Activated CD4-positive, alpha-beta T cell treated with anti-CD3 and anti-CD28 coated beads, Interleukin-2, amount 10 ng/mL, durations not matched to agents 24 days and 14 days (primary cell): ENCODE measurements at places on chromosomes 2 and 18.

- DNase-seq, result no peak
Measured at GRCh38 chr18:2508678-2509077, 62.6 kb downstream of the METTL4 start.

DNA sequence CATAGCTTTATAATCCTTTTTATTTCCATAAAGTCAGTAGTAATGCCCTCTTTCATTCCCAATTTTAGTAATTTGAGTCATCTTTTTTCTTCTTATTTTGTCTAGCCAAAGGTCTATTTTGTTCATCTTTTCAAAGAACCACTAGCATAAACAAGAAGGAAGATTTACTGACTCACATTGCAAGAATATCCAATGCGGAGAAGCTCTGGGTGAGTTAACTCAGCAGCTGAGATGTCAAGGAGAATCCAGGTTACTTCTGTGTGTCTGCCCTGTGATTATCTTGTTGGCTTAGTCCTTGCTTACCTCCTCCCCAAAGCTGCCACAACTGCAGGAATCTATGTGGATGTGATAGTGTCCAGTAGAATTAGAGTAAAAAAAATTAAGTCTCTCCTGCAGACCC is 311.4 kb upstream of the NCKAP5 start:
- DNase-seq, result no peak

- no peak for DNase-seq
Measured at GRCh38 chr18:57980573-57981307, 63.3 kb upstream of the NEDD4L start.

- peak; percentile 36 for DNase-seq
Measured at GRCh38 chr2:33602201-33602830, 3.2 kb upstream of the FAM98A start.

GRCh38 chr2:70887550-70888246 is 48.0 kb upstream of the ATP6V1B1 start:
- DNase-seq, result peak; percentile 77

DNA sequence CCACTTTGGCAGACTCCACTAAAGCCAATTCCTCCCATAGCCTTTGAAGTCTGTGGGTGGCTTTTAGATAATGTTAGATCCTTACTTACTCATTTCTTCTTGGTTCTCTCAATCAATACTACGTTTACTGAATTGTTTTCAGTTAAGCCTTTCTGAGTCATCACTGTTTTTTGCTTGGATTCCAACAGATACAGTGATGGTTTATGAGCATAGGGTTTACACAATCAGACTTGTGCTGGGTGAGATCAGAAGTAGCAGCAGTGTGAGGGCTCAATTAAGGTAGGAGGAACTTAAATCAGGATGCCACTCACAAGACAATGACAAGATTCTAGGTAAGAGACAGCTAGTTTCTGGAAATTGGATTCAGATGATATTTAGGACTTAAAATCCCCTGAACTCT is 297.7 kb upstream of the DOK6 start:
- no peak for DNase-seq

DNA sequence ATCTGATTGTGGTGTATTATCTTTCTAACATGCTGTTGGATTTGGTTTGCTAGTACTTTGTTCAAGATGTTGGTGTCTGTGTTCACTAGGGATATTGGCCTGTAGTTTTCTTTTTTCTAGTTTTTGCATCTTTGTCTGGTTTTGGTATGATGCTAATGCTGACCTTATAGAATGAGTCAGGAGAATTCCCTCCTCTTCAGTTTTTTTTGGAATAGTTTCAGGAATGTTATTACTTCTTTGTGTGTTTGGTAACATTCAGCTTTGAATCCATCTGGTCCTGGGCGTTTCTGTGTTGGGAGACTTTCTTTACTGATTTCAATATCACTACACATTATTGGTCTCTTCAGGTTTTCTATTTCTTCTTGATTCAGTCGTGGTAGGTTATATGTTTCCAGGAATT is 124.2 kb upstream of the EPB41L5 start:
- no peak for DNase-seq

DNA sequence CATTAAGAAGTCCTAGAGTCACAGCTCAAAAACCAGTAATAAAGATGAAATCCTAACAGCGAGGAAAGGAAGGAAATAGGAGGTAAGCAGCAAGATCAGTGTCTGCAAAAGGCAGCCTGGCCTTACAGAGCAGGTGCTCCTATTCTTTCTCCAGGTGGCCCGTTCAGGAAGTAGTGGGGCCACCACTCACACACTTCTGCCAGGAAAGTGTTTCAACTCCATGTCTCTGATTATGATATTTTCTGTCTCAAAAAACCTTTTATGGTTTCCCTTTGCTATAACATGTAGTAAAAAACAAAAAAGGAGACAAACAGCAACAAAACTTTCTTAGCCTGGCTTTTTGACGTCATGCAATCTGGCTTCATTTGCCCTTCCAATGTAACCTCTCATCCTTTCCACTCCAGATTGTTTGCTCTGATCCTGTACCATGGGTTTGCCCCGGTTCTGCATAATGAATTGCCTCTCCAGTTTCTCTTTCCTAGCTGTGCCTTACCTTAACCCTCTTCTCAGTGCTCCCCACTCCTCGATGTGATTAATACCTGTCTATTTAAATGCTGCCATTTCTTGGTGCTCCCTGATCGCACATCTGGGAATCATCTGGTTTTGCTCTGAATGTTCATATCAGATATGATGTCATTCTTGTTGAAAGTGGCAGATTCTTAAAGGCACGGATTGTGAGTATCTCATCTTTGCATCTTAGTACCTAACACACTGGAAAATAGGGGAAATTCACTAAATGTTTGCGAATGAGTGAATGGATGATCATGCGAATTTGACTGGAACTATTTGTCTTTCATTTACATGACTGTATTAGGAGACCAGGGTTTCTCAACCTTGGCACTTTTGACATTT is 50.6 kb upstream of the PTPRM start:
- DNase-seq, result no peak

GRCh38 chr2:70248181-70248847 is at the start of gene TIA1:
TIA1 (minus strand) TSS chr2:70248628; CDS start chr2:70248430, 198 bp downstream.
- DNase-seq, result peak; percentile 99

- no peak for DNase-seq
Measured at GRCh38 chr2:128491692-128492244, 173.1 kb upstream of the HS6ST1 start.

- no peak for DNase-seq
Measured at GRCh38 chr2:101752716-101753616, 55.5 kb downstream of the MAP4K4 start.

- DNase-seq, result no peak
Measured at GRCh38 chr2:31384771-31385276, 29.7 kb downstream of the XDH start.

DNA sequence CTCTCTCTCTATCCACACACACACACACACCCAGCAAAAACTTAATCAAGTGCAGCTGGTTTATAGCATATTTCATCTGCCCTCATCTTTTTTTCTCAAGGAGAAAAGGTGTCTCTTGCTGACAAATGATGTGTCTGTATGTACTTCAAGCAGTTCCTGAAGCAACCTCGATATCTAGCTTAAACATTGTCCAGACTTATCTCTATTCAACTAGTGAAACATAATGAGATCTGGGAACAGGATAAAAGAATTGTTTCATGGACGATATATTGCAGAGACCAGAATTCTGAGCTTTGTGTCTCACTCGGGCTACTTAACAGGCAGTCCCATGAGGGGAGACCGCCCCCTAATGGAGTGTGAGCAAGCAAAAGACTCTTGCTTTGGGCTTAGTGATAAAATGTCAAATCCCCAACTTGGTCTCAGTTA is 929.2 kb upstream of the SOX11 start:
- DNase-seq, result no peak

DNA sequence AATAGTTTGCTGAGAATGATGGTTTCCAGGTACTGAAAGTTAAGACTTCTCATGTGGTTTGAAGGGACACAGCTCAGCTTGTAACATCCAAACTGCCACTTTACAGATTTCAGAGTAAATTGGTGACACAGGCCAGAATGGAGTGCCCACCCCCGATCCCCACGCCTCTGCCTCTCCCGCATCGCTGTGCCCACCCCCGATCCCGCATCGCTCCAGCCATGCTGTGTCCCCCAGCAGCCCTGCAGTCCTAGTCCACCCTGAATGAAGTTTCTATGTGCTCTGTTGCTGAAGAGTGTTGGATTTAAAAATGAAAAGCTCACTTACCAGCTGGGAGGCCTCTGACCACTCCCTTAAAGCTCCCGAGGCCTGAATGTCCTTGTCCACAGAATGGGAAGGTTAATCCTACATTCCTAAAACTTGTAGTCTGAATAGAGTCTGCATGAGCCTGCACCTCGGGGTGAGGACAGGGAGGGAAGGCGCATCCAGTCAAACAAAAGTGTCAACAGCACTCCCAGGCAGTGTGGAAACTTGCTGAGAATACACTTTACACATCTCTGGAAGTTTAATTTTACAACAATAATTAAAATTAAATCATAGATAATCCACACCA is 176.4 kb upstream of the ID2 start:
- no peak for DNase-seq

- DNase-seq, result no peak
Measured at GRCh38 chr2:111930409-111930808, 32.0 kb downstream of the MERTK start.

- no peak for DNase-seq
Measured at GRCh38 chr2:14749884-14750283, 117.4 kb downstream of the LRATD1 start.

DNA sequence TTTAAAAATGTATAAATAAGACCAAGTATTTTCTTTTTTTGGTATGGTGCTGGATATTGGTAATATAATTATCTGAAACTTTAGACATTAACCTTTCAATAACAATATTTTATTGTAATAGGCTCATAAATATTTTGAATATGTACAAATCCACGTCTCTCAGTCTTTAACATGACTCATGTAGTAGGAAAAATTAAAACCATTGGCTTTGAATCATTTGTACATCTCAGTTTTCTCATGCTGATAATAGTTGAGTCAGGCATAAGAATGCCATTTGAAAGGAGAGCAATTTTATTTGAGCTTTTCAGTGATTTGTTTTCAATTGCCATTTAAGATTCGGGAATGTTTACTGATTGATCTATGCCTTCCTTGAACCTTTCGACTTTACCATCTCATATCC is 364.8 kb downstream of the TGIF1 start:
- DNase-seq, result no peak

GRCh38 chr18:63917817-63918216 is 10.1 kb downstream of the SERPINB10 start:
- no peak for DNase-seq

GRCh38 chr2:48448274-48449061 is 81.5 kb upstream of the STON1 start:
- DNase-seq, result peak; percentile 73

GRCh38 chr18:48605408-48605845 is 66.6 kb downstream of the CTIF start:
- DNase-seq, result no peak

GRCh38 chr2:189880832-189881492 is 96.7 kb downstream of the PMS1 start:
- no peak for DNase-seq

GRCh38 chr2:30622452-30622851 is 175.4 kb downstream of the LCLAT1 start:
- no peak for DNase-seq

DNA sequence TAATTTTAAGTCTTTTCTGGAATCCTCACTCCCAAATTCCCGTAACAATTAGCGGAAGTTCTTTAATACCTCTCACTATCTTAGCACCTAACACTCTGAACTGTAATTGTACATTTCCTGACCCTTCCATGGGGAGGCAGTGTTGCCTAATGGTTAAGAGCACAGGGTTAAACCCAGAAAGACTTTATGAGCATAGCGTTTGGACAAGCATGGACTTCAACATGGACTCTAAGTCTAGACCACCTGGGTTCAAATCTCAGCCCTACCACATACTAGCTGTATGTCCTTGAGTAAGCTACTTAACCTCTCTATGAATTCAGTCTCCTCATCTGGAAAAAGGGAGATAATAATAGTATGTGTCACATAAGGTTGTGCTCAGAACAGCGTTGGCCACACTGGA is 13.0 kb downstream of the ANTXR1 start:
- DNase-seq, result peak; percentile 76

DNA sequence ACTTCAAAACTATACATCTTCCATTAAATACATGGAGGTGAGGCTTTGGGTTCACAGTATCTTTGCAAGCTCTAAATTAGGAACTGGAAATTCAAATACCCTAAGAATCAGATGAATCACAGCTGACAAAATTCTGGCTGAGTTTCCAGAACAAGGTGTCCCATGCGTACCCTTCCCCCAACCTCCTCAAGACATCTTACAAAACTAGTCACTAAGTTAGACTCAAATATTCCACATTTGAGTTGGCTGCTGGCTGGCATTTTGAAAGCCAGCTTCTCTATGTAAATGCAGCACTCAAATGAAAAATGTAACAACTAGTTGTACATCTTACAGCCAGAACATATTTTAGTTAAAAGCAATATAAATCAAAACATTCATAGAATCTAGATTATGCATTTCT is 131.0 kb upstream of the ARL5A start:
- no peak for DNase-seq

DNA sequence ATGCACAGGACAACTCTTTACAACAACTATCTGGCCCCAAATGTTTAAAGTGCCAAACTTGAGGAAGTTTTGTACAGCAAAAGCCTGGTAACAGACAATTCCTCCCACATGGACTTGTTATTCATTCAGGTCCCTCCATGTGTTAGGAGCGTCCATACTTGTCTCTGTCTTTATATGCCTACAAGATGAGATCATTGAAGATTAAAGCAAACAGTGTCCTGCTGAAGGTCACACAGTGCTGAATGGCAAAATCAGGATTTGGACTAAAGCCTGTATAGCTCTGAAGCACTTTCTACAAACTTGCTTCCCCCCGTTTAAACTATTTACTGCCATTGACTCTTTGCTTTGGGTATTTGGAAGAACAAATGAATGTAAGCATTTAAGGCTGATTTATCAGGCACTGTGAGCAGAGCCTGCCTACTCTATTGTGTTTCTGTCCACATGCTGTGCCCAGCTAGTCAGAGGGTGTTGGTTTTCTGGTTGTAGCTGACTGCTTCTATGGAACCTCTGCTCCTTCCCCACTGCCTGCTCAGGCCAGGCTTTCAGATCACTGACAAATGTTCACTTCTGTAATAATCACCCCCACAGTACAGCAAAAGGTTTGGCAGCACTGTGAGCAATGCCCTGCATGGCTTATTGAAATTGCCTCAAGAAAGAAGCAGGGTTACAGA is 274.3 kb downstream of the THSD7B start:
- no peak for DNase-seq

- no peak for DNase-seq
Measured at GRCh38 chr2:152095146-152095545, 3.7 kb downstream of the CACNB4 start.

DNA sequence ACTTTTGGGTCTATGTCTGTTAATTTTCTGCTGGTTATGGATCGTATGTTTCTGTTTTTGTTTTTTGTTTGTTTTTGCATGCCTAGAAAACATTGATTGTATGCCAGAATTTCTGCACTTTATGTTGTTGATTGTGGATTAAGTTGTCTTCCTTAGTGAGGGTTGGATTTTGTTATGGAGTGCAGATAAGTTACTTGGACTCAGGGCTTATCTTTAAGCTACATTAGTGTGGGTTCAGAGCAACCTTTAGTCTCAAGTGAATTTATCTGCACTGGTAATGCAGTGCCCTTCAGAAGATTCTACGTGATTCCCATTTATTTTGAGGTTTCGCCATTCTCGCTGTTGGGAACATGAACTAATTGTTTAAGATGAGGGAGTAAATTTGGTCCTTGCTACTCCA is 32.9 kb downstream of the UBR3 start:
- DNase-seq, result no peak
